ENCODE measurements at places on chromosomes 4 and X.
A peak's percentile ranks its signal among the peaks of the same experiment; 100 is the strongest.

GRCh38 chrX:123337886-123338639, 154.0 kb downstream of the GRIA3 start:
- DNase-seq = no peak

DNA sequence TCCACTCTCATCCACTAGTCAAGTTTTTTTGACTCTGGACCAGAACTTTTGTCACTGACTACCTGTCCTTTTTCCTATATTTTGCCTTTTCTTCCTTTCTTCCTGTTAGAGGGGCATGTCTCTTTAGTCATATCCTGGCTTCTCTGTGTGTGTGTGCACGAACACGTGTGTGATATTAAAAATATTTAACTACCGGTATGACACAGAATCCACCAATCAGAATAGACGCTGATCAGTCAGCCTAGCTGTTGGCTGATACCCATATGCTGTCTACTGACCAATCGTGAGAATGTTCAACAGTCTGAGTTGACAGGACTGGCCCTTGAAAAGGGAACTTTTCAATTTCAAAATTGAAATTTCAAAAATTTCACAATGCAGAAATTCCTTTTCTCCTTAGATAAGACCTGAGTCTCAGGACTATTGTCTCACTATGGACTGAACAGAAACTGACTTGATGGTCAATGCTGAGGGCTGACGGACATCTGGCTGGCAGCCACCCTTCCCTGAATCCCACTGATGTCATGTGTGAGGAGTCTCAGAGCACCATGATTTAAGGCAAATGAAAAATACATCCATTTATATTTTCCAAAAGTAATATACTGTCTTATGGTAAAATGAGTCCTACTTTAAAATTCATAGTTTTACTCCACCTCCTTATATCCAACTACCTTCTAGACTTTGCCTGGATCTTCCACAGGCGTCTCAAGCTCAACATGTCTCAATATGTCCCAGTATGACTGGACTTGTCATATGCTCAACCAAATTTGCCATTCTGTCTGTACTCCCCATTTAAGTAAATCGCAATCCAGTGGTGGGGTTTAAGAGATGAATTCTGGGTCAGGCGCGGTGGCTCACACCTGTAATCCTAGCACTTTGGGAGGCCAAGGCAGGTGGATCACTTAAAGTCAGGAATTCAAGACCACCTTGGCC, 78.0 kb downstream of the CHRNA9 start:
- no peak for DNase-seq

DNA sequence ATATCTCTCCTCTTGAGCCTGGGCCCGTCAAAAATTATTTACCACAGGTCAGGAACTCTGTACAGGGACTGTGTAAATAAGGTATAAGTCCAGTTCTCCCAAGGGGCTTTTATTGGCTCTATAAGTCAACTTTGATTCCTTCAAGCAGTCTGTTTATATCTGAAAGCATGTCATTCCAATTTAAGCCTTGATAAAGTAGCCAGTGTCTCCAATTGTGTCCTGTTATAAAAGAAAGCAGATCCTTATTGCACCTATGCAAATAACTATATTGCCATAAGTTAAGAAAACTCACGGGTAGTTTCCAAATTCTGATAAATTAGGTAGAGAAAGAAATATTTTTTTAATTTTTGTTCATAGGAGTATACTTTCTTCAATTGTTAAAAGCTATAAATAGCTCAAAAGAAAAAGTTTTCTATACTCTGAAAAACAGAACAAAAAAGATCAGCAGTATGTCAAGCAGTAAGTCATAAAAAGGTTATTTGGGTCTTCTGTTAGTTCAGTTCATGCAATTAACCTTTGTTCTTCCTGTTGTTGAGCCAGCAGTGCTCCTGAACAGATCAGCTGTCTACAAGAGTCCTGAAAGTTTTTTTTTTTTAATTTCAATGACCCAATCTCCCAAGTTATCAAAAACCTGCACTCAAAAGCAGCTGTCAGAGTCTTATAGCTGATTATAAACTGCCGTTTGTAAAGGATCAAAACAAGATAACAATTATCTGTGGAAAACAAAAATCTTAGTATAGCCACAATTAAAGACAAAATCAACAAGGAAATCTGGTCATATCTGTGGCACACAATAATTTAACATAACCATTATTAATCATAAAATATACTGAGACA, 178.4 kb upstream of the GALNT7 start:
- no peak for DNase-seq

DNA sequence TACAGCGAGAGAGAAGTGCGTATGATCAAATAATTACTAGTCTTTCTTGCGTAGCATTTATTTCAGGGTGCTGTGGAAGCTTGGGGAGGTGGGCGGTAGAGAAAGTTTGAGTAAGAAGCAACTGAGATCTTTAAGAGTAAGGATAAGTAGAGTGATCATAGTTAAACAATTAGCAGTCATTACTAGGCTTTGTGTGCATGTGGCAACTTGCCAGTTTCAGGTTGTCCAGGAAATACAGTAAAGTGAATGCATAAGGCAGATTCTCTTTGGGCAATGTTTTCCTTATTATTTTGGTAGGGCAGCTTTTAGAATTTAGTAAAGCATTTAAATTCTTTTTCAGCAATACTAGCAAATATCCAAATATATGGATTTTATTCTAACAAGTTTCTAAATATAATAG, 57.0 kb downstream of the HPGDS start:
- no peak for DNase-seq

DNA sequence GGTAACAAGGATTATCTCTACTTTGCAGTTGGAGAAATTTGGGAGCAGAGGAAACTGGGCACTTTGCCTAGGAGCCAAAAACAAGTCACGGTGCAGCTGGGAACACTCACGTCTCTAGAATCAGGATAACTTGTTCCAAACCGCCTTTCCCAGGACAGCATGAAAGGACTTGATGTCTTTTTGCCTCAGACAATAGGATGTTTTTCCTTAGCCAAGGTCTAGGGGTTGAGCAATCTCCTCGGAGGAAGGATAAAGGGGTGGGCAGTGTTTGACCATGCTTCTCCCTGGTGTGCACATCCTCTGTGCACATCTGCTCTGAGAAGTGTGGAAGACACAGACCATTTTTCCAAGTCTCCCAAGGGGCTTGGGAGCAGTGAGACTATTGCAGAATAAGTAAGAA, 1.7 kb upstream of the SPARCL1 start:
- DNase-seq = peak; percentile 11

DNA sequence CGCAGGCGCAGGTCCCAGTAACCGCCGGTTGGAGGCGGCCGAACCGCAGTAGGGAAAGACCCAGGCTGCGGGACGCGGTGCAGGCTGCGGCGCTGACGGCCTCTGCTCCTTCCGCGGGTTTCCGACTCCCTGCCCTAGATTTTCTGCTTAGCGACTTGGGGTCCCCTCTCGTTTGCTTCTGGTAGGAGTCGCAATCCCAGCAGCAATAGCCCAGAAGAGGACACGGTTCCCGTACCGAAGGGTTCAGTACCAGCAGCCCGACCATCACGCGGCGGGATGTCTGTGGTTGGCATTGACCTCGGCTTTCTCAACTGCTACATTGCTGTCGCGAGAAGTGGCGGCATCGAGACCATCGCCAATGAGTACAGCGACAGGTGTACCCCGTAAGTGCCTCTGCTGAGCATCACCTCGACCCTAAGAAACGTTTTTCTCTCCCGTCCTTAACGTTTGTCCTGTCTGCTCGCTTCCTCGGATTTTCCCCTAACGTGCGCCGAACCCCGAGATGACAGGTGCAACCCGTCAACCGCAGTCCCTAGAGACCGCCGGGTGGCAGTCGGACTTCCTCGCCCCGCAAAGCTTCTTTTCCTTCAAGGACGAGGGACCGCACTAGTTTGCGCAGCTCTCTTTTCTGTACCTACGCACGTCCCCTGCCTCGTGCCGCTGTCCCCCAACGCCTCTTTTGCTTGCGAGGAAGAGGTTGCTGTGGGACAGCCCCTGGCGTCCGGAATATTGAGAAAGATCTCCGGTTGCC, at the start of gene HSPA4L:
HSPA4L (plus strand) TSS at position 48 of the 751 bp plus-strand sequence; CDS start at position 277, 229 bp downstream.
- peak; percentile 41 for DNase-seq

- peak; percentile 52 for DNase-seq
Observed at GRCh38 chr4:6855692-6856297, 53.8 kb upstream of the TBC1D14 start.

DNA sequence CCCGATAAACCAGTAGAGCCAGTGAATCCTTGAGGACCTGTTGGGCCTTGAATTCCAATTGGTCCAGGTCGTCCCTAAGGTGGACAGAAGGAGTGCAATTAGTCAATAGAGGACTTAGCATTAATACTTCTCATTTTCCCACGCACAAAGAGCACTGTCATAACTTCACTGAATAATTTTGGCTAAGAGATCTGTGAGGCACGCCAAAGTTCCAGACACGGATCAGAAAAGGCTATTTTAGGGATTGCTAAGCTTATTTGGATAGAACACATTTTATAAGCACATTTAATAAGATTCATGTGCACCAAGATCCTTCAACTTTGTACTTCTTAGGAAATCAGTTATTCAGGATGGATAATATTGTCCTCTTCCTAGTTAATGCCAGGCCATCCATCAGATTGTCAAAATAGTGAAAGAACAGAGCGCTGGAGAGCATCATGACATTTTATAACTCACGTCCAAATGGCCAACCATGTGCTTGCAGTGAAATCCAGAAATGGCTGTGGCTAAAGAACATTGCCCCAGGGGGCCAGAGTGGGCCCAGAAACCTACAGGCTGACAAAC, 129.8 kb downstream of the ATG4A start:
- no peak for DNase-seq

Data from EL (cell line).